ENCODE measurements at places on chromosomes 16 and 17.
A peak's percentile ranks its signal among the peaks of the same experiment; 100 is the strongest.

DNA sequence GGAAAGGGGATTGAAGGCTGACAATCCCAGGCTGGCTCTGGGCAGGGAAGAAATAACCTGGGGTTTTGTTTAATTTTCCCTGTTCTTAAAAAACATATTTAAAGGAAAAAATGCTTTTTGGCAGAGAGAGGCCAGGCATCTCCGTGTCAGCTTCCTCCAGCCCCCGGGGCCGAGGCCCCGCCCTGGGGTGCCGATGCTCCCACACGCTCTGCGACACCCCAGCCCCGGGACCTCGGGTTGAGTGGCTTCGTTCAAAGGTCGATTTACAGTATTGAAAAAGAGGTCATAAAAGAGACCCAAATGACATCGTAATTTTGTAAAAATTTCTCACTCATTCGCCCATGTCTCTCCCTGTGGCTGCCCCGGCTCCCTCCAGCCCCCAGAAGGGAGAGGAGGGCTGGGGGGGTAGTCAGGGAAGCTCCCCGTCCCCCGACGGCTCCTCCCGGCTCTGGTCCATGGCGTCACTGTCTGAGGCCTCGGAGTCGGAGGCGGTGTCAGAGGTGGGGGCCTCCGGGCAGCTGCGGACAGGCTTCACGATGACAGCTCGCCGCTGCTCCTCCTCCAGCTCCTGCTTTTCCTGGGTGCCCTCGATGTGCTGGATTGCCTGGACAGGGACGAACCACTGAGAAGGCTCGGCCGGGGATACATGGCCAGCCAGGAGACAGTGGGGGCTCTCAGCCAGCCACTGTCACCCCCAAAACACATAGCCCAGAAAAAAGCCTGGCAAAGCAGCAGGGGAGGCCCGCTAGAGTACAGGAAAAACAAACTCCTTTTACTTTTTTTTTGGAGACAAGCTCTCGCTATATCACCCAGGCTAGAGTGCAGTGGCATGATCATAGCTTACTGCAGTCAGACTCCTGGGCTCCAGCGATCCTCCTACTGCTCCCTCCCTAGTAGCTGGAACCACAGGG is 14.9 kb downstream of the TFAP4 start:
- no peak for DNase-seq

DNA sequence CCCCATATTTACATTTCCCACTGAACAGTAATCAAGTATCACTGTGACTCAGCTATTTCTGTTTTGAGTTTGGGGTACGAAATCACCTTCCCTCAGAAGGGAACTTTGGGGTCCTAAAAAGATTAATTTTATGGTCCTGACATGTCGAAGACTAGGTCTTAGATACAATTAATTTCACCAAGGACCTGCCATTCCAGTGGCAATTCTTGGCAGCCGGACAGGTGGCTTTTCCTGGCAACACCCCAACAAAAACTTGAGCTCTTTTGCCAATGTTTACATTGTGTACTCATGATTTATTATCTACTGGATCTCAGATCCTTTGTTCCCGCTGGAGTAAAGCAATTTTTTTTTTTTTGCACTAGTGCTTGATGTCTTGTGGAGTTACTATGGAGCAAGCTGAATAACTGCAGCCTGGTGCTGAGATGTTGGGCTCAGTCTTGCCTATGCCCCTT is 14.4 kb downstream of the SLFN5 start:
- no peak for DNase-seq

DNA sequence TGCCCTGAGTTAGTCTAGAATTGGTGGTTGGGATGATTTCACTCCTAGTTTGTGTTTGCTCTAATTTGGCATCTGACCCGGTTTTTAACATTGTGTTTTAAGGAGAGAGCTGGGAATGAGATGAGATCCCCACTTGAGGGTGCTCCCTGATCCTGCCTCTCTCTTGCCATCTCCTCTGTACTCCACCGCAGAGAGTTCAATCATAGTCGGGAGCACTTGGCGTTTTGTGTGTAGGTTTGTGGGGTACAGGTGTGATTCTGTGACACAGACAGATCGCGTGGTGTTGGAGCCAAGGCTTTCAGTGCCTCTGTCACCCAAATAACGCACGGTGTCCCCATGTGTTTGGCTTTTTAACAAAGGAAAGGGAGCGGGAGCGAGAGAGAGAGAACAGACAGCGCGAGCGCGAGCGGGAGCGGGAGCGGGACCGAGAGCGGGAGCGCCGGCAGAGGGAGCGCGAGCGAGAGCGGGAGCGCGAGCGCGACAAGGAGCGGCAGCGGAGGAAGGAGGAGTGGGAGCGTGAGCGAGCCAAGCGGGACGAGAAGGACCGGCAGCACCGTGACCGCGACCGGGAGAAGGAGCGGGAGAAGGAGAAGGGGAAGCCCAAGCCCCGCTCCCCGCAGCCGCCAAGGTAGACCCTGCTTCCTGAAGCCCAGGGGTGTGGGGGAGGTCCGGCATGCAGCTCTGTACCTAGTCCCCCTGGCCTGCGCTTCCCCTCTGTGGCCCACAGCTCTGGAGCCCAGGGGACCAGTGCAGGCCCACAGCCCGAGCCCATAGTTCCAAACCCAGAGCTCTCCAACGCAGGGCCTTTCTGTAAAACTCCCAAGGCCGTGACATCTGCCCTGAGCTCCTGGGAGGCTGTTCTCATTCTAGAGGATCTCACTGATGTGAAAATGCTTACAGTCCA is 27.2 kb upstream of the IL17C start:
- DNase-seq: no peak

DNA sequence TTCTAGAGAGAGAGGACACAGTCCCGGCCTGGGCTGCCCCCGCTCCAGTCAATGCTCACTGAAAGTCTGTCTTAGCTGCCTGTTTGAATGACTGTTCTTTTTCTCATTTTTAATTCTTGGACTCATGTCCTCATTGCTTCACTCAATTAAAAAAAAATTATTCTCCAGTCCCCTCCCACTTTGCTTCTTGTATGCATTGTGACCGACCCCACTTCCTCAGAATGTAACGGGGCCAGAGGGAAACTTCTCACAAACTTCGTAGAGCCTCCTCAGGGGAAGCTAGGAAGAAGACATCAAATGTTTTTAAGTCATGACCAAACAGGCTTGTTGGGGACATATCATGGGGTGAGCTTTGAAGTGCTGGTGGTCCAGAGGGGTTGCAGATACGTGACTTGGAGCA is 113.2 kb downstream of the CCDC182 start:
- peak; percentile 60 for DNase-seq

- no peak for DNase-seq
These were observed 2.9 kb downstream of the C16orf90 start for GRCh38 chr16:3492356-3492755.

GRCh38 chr17:81384929-81385319 is 10.3 kb upstream of the BAHCC1 start:
- DNase-seq: no peak

Measured in suppressor macrophage treated with lipopolysaccharide for 4 hours (primary cell).